ENCODE measurements at places on chromosomes 2 and 18.

GRCh38 chr2:199833525-199833924, 17.5 kb downstream of the FTCDNL1 start:
- DNase-seq, result no peak
- H3K4me1 ChIP-seq, result no peaks in the 10 kb centered on the region
- H3K4me3 ChIP-seq, result no peak overlapping the region
- no peaks in the 10 kb centered on the region for H3K36me3 ChIP-seq

- peaks cover 37% of the 10 kb centered on the region for H3K36me3 ChIP-seq
- peaks cover 38% of the 10 kb centered on the region for H3K4me1 ChIP-seq
- no peak for DNase-seq
- H3K4me3 ChIP-seq, result no peak overlapping the region
Measured at GRCh38 chr2:178419123-178419522, 31.9 kb downstream of the PRKRA start.

GRCh38 chr2:226758921-226759640, 40.5 kb downstream of the IRS1 start:
- no peak for DNase-seq
- no peaks in the 10 kb centered on the region for H3K36me3 ChIP-seq
- H3K27me3 ChIP-seq, result peaks cover 19% of the 10 kb centered on the region
- H3K27ac ChIP-seq, result no peak overlapping the region
- no peak overlapping the region for H3K4me3 ChIP-seq

DNA sequence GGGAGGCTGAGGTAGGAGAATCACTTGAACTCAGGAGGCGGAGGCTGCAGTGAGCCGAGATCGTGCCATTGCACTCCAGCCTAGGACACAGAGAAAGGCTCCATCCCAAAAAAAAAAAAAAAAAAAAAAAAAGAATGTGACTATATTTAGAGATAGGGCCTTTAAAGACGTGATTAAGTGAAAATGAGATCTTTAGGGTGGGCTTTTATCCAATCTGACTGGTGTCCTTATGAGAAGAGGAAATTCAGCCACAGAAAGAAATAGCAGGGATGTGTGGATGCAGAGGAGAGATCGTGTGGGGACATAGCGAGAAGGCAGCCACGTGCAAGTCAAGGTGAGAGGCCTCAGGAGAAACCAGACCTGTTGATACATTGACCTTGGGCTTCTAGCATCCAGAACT, 69.9 kb upstream of the ACSL3 start:
- H3K4me3 ChIP-seq, result no peak overlapping the region
- no peak overlapping the region for H3K27ac ChIP-seq
- peaks cover 13% of the 10 kb centered on the region for H3K4me1 ChIP-seq
- DNase-seq, result no peak
- H3K27me3 ChIP-seq, result peaks cover 2% of the 10 kb centered on the region

DNA sequence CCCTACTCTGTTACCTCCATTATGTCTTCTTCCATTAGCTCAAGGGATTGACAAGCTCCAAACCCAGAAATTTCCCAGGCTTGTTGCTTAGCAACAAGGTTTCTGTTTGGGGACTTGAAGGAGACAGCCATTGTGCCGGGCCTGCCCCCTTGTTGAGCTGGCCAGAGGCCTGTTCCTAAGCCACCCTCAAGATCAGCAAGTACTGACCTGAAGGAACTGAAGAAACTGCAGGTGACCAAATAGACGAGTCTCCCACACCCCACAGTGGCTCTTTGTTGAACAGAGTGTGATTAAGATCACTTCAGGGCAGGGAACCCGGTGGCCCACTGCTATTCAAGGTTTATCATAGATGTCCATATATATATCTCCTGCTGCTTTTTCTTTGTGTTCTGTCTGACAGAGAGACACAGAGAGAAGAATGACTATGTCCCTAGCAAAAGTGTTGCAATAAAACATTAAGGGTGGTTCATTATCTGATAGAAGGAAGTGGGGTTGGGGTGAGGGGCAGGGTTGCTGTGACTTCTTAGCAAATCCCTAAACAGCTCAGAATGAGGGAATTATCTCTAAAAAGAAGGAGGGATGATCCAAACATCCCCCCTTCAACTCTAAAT, 69.2 kb downstream of the RNF144A start:
- no peaks in the 10 kb centered on the region for H3K4me1 ChIP-seq
- no peak overlapping the region for H3K4me3 ChIP-seq
- H3K27ac ChIP-seq, result no peak overlapping the region
- DNase-seq, result no peak
- no peaks in the 10 kb centered on the region for H3K27me3 ChIP-seq

DNA sequence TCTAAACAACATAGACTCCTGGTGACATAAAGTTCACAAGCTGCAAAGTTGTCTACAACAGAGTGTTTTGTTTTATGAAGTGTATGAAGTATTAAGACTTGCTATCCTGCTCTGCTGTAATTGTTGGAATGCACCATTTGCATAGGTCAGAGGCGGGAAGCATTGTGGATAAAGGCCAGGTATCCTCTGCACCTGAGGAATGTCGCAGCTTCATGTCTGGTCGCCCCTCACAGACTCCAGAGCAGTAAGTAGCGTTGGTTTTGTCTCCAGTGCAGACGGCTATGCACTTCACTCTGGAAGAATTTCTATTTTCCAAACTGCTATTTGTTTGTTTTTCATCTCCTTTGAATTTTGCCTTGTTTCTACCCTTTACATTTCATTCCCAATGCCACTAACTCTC, 63.1 kb downstream of the UNC80 start:
- no peaks in the 10 kb centered on the region for H3K36me3 ChIP-seq
- no peaks in the 10 kb centered on the region for H3K4me1 ChIP-seq
- H3K4me3 ChIP-seq, result no peak overlapping the region
- no peak overlapping the region for H3K27ac ChIP-seq
- DNase-seq, result no peak
- H3K27me3 ChIP-seq, result no peaks in the 10 kb centered on the region

DNA sequence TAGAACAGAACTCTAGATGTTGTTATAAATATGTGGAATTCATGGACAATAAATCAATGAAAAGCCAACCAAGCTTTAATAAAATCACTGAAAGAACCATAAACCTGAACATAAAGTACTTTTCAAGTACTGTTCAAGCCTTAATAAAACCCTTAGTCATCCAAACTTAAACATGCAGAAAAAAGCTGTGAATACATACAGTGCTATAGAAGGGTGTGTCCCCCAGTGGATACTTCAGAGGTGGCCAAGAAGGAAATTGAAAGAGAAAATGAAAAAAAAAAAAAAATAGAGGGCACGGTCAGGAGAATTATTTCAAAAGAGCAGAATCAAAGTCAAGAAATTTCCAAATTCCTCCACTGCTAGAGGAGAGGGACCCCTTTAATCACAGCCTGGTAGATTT, 141.1 kb downstream of the SP100 start:
- H3K4me1 ChIP-seq, result peaks cover 6% of the 10 kb centered on the region
- no peak for DNase-seq
- H3K27me3 ChIP-seq, result peaks cover 5% of the 10 kb centered on the region

- no peak overlapping the region for H3K27ac ChIP-seq
- H3K27me3 ChIP-seq, result no peaks in the 10 kb centered on the region
- DNase-seq, result no peak
- H3K4me1 ChIP-seq, result no peaks in the 10 kb centered on the region
Measured at GRCh38 chr2:189018631-189019030, 44.5 kb downstream of the COL3A1 start.

GRCh38 chr2:99851089-99851488, 291.3 kb downstream of the AFF3 start:
- H3K4me3 ChIP-seq, result no peak overlapping the region
- no peak overlapping the region for H3K27ac ChIP-seq
- H3K27me3 ChIP-seq, result peaks cover under 1% of the 10 kb centered on the region
- DNase-seq, result no peak
- H3K4me1 ChIP-seq, result no peaks in the 10 kb centered on the region
- H3K36me3 ChIP-seq, result no peaks in the 10 kb centered on the region

DNA sequence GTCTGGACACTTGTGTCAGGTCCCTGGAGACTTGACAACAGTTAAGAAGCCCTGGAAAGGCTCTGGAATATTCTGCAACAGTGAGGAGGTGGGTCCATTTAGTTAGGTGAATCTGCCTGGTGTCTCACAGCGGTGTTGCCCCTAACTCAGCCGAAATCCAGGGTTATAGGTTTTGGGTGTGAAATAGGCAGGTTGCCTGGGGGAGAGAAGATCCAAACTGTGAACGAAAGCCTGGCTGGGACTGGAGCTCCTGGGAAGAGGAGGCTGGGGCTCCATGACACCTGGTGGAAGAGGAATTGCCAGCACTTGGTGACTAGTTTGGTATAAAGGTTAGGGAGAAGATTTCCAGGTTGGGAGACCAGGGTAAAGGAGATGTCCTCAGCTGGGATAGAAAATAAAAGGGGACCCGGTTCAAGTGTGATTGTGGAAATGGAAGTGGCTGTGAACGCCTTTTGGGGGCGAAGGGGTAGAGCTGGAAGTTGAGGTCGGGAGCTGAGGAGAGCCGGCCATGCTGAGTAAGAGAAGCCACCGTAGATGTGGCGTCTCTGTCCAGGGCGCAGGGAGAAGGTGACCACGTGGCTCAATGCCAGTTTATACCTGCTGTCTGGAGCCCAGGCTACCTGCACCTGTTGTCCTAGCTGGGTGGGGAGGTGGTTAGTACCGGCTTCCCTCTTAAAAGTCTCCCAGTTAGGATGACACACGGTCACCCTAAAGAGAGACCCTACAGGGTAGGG, 3.0 kb upstream of the GAREM2 start:
- peaks cover 29% of the 10 kb centered on the region for H3K27me3 ChIP-seq
- peaks cover 7% of the 10 kb centered on the region for H3K4me1 ChIP-seq
- no peak overlapping the region for H3K27ac ChIP-seq
- no peak for DNase-seq
- no peak overlapping the region for H3K4me3 ChIP-seq

- H3K27me3 ChIP-seq, result peaks cover 5% of the 10 kb centered on the region
- H3K4me3 ChIP-seq, result no peak overlapping the region
- no peak overlapping the region for H3K27ac ChIP-seq
- no peaks in the 10 kb centered on the region for H3K36me3 ChIP-seq
- no peak for DNase-seq
Measured at GRCh38 chr18:22552254-22552653, 134.5 kb upstream of the CTAGE1 start.

GRCh38 chr2:228312172-228312571, 130.7 kb upstream of the SPHKAP start:
- H3K27ac ChIP-seq, result no peak overlapping the region
- no peaks in the 10 kb centered on the region for H3K27me3 ChIP-seq
- H3K36me3 ChIP-seq, result no peaks in the 10 kb centered on the region
- no peak for DNase-seq
- no peak overlapping the region for H3K4me3 ChIP-seq

DNA sequence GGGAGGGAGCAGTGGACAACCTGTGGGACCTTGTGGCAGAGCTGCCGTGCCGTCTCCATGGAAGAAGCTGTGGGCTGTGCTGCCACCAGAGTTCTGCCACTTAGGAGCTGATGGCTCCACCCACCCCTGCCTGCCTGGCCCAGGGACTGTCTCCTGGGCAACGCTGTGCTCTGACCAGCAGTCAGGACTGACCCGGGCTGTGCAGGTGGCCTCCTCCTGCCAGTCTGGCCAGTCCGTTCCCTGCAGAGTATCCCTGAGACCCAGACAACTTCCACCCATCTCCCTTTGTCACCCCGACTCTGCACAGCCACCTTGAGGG, 12.8 kb downstream of the ASIC4 start:
- no peak overlapping the region for H3K27ac ChIP-seq
- no peaks in the 10 kb centered on the region for H3K36me3 ChIP-seq
- no peak overlapping the region for H3K4me3 ChIP-seq
- H3K4me1 ChIP-seq, result peaks cover 1% of the 10 kb centered on the region
- DNase-seq, result no peak
- H3K27me3 ChIP-seq, result peaks cover 68% of the 10 kb centered on the region

- no peak overlapping the region for H3K4me3 ChIP-seq
- no peaks in the 10 kb centered on the region for H3K4me1 ChIP-seq
- DNase-seq, result no peak
- H3K36me3 ChIP-seq, result no peaks in the 10 kb centered on the region
Measured at GRCh38 chr2:130884503-130884902, 47.8 kb downstream of the ARHGEF4 start.

- peaks cover 50% of the 10 kb centered on the region for H3K36me3 ChIP-seq
- H3K27ac ChIP-seq, result no peak overlapping the region
- H3K4me3 ChIP-seq, result no peak overlapping the region
- no peaks in the 10 kb centered on the region for H3K27me3 ChIP-seq
Measured at GRCh38 chr2:53941749-53942148, 29.0 kb downstream of the PSME4 start.

DNA sequence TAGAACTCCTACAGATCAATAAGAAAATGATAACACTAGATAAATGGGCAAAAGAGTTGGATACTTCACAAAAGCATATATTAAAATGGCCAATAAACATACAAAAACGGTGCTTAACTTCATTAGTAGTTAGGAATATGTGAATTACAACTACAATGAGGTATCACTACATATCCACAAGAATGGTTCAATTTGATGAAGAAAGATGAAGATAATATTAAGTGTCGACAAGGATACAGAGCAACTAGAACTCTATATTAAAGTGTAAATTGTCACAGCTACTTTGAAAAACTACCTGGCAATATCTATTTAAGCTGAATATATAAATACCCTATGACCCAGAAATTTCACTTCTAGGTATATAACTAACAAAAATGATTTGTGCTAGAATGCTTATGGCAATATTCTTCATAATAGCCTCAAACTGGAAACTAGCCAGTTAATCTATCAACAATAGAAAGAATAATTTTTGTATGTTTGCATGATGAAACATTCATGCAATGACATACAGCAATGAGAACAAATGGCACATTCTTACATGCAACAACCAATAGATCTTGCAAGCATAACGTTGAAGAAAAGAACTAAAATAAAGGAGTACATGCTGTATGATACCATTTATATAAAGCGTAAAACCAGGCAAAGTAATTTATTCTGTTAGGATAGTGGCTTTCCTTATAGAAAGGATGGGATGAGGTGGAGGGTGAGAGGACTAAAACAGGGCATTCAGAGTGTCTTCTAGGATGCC, 290.2 kb upstream of the SESTD1 start:
- no peaks in the 10 kb centered on the region for H3K27me3 ChIP-seq
- H3K4me1 ChIP-seq, result no peaks in the 10 kb centered on the region
- no peaks in the 10 kb centered on the region for H3K36me3 ChIP-seq
- no peak for DNase-seq

- DNase-seq, result no peak
- no peak overlapping the region for H3K27ac ChIP-seq
- H3K36me3 ChIP-seq, result no peaks in the 10 kb centered on the region
- no peak overlapping the region for H3K4me3 ChIP-seq
Measured at GRCh38 chr18:59878644-59879043, 21.2 kb upstream of the PMAIP1 start.

DNA sequence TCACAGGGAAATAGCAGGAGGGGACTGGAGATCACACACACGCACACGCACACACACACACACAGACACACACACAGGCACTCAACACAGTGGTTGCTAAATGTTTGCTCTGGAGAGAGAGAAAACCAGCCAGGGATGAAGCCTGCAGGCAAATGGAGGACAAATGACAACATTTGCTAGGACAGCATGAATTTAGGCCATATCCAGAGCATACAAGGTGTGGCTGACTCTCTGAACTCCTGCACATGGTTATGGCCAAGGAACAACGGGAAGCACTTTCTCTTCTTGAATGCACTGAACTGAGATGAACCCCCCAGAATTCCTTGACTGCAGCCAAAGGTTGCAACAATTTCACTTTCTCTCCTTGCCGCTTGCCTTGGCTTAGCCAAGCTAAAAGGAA, 230.0 kb upstream of the RASGRP3 start:
- no peak overlapping the region for H3K27ac ChIP-seq
- no peaks in the 10 kb centered on the region for H3K36me3 ChIP-seq
- H3K4me1 ChIP-seq, result no peaks in the 10 kb centered on the region

Data from activated T-helper 2 cell treated with anti-CD3 and anti-CD28 coated beads, Interferon-gamma antibody, Interleukin-2, Interleukin-4, amounts not matched to agents 10 μg/mL and 5 μg/mL and 100 μg/mL, durations not matched to agents 14 hours and 24 hours and 36 hours (primary cell).